ENCODE measurements at places on chromosomes 7 and 10.

- no peaks in the 10 kb centered on the region for H3K4me1 ChIP-seq
- no peaks in the 10 kb centered on the region for H3K27me3 ChIP-seq
- H3K36me3 ChIP-seq: no peaks in the 10 kb centered on the region
- DNase-seq: no peak
- H3K27ac ChIP-seq: no peak overlapping the region
- H3K4me3 ChIP-seq: no peak overlapping the region
Measured at GRCh38 chr10:47451273-47451997, 32.5 kb downstream of the ANXA8 start.

- H3K4me3 ChIP-seq: no peak overlapping the region
- H3K36me3 ChIP-seq: no peaks in the 10 kb centered on the region
- no peaks in the 10 kb centered on the region for H3K27me3 ChIP-seq
- no peak overlapping the region for H3K27ac ChIP-seq
Measured at GRCh38 chr7:47370461-47371042, 211.4 kb downstream of the TNS3 start.

GRCh38 chr10:76548716-76549115 is 1088.9 kb downstream of the KCNMA1 start:
- no peak for DNase-seq
- peak overlapping the region; percentile 28 for H3K27ac ChIP-seq
- H3K4me3 ChIP-seq: no peak overlapping the region

DNA sequence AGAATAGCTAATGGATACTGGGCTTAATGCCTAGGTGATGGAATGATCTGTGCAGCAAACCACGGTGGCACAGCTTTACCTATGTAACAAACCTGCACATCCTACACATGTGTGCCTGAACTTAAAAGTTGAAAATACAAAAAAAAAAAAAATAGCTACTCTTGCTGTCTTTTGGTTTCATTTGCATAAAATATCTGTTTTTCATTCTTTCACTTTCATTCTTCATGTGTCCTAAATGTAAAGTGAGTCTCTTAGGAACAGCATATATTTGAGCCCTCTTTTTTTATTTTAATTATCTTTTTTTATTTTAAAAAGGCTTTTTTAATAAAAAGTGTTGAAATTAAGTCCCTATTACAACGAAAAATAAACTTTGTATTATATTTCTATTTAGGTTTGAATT is 836.1 kb upstream of the KCND2 start:
- no peaks in the 10 kb centered on the region for H3K36me3 ChIP-seq
- no peak for DNase-seq
- no peak overlapping the region for H3K4me3 ChIP-seq
- no peaks in the 10 kb centered on the region for H3K4me1 ChIP-seq
- H3K27ac ChIP-seq: no peak overlapping the region
- H3K27me3 ChIP-seq: no peaks in the 10 kb centered on the region

DNA sequence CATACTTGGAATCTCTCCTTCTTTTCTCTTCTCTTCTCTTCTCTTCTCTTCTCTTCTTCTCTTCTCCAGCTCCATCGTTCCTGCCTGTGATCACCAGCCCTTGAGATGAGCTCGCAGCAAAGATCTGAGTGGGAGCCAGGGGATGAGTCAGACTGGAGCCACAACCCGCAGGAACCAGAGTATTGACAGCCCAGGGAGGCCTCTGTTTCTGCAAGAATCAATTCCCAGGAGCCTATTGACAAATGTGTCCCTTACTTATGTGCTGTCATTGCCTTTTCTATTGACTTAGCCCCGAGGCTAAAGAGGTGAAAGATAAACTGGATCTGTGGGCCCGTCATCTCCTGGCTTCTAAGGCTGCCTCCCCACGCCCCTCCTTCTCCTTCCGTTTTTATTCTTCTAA is 13.1 kb upstream of the HABP2 start:
- no peaks in the 10 kb centered on the region for H3K36me3 ChIP-seq
- H3K27ac ChIP-seq: no peak overlapping the region
- no peak overlapping the region for H3K4me3 ChIP-seq
- H3K27me3 ChIP-seq: no peaks in the 10 kb centered on the region
- H3K4me1 ChIP-seq: no peaks in the 10 kb centered on the region

DNA sequence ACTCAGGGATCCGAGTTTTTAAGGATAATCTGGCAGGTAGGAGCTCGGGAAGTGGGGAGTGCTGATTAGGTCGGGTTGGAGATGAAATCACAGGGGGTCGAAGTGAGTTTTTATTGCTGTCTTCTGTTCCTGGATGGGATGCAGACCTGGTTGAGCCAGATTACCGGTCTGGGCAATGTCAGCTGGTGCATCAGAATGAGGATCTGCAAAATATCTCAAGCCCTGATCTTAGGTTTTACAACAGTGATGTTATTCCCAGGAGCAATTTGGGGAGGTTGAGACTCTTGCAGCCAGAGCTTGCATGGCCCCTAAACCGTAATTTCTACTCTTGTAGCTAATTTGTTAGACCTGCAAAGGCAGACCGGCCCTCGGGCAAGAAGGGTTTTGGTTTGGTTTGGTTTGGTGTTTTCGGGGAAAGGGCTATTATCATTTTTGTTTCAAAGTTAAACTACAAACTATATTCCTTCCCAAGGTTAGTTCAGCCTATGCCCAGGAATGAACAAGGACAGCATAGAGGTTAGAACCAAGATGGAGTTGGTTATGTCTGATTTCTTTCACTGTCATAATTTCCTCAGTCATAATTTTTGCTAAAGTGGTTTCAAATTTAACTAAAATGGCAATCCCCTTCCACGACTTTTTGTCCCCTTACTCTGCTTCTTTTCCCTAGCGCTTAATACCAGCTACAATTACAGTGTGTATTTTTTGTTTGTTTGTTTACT is 20.6 kb upstream of the PIK3CG start:
- H3K27me3 ChIP-seq: no peaks in the 10 kb centered on the region
- DNase-seq: no peak
- no peak overlapping the region for H3K4me3 ChIP-seq
- no peaks in the 10 kb centered on the region for H3K4me1 ChIP-seq

GRCh38 chr7:82335927-82336326 is 107.7 kb downstream of the CACNA2D1 start:
- no peak overlapping the region for H3K4me3 ChIP-seq
- no peak for DNase-seq
- H3K27ac ChIP-seq: no peak overlapping the region
- no peaks in the 10 kb centered on the region for H3K27me3 ChIP-seq
- H3K4me1 ChIP-seq: no peaks in the 10 kb centered on the region

GRCh38 chr7:74092321-74092963 is 8.8 kb downstream of the LIMK1 start:
- H3K4me3 ChIP-seq: no peak overlapping the region
- H3K27ac ChIP-seq: peak overlapping the region; percentile 88
- no peak for DNase-seq
- H3K4me1 ChIP-seq: peaks cover 40% of the 10 kb centered on the region
- no peaks in the 10 kb centered on the region for H3K27me3 ChIP-seq
- H3K36me3 ChIP-seq: peaks cover 9% of the 10 kb centered on the region

All from vagina (tissue), 2 donors.